ENCODE measurements at places on chromosomes 6 and 20. TPM values are rescaled to one million over a fixed set of nuclear protein-coding genes. Genes with fewer than 3 reads are reported as not detected.

The BCAS1 gene
- total RNA-seq: not detected

The ACTL10 gene
- total RNA-seq: 3.6 TPM

The PSMB1 gene
- total RNA-seq: 431 TPM

The FAM209A gene
- not detected for total RNA-seq

The TNNC2 gene
- not detected for total RNA-seq

The DLL1 gene
- 1.7 TPM for total RNA-seq

The PPP1R16B gene
- total RNA-seq: 54.9 TPM

The IL17A gene
- total RNA-seq: not detected

The XPO5 gene
- total RNA-seq: 25.3 TPM

The CDH4 gene
- under 0.01 TPM for total RNA-seq

The VIP gene
- 0.91 TPM for total RNA-seq

The C6orf132 gene
- not detected for total RNA-seq

The CGA gene
- not detected for total RNA-seq

The MYBL2 gene
- 19.8 TPM for total RNA-seq

The TMEM200A gene
- total RNA-seq: 3.0 TPM

The TPBG gene
- total RNA-seq: 6.5 TPM

The YTHDF1 gene
- 21.7 TPM for total RNA-seq

The ADGB gene
- total RNA-seq: not detected

The RCAN2 gene
- total RNA-seq: 0.32 TPM

The UNC5CL gene
- total RNA-seq: under 0.01 TPM

The COL9A3 gene
- total RNA-seq: 0.97 TPM

Measured in epithelial cell of umbilical artery (primary cell).